ENCODE measurements at places on chromosomes 4 and X.

- no peak for DNase-seq
Observed at GRCh38 chr4:81207828-81208227, 7.2 kb downstream of the PRKG2 start.

DNA sequence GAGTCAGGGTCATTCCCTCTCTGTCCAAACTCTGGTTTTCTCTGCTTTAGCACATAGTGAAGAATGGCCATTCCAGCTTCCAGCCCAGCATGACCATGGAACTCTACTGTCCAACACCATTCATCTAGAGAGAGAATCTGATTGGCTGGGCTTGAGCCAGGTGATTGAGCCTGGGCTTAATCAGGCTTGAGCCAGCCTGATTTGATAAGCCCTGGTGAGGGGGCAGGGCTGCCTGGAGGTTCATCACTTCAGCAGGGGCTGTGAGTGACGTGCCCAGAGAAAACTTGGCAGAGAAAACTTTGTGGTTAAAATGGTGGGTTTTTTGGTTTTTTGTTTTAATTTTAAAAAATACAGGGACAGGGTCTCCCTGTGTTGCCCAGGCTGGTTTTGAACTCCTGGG lies 62.5 kb downstream of the KIAA0232 start:
- DNase-seq, result no peak

- peak; percentile 43 for DNase-seq
Observed at GRCh38 chrX:37060999-37061398, 52.8 kb downstream of the FAM47C start.

DNA sequence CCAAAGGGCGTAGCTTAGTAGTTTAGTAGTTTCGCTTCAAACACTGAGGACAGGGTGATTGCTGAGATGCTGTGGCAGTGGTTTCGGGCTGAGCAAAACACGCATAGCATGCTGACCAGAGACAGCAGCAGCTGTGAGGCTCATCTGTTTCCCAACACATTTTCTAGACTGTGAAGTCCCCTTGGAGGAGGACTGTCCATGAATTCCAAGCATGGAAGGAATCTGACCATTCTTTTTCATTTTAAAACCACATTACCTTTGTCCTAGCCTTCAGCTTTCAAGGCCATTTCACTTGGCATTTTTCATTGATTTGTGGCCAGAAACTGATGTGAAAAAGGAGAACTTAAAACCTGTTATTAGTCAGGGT lies 240.9 kb downstream of the PALLD start:
- DNase-seq, result peak; percentile 73

DNA sequence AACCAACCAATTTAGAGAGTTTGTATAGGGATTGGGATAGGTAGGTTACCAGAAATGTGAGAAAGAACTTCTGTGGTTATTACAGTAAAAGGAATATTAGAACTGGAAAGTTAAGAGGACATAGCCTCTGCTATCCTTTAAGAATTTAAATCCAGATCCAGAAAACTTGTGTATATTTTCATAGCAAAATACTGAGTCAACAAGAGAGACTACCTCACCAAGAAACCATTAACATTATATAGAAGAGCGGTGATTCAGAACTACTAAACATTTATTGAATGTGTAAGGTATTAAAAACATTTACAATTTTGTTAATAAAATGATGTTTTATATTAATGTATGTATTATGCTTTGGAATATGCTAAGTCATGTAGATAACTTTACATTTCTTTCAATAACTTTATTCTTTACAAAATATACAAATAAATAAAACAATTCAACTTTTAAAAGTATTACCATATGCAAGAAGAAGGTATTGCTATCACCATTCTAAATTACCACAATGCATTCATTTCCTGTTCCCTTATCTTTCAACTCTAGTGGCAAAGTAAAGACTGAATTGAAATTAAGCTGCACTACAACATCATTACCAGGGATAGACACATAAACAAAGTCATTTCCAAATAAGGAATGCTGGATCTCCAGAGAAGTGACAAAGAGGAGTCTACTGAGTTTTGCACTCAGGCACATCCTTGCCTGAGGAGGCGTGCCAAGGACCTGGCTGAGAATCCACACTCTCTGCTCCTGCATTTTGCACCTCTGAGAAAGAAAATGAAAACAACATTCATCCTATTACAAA lies 6.1 kb upstream of the BDH2 start:
- DNase-seq, result no peak

DNA sequence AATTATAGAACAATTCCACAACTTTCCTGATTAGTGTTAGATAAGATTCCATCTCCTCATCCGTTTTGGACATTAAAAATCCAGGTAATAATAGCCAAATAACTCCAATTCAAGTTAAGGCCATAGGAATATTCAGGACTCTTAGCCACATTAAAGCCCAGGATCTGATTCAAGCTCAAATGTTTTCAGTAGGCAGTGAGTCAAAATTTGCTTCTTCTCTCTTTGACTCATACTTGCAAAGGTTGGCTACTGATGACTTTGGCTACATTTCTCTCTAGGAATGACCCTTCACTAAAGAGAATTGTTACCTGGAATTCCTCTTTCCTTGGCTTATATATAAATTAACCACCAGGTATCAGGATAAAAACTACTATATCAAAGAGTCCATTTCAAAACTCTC lies 354.9 kb upstream of the HS3ST1 start:
- no peak for DNase-seq

Data from renal cortical epithelial cell (primary cell).